ENCODE measurements at places on chromosomes 1 and 21.

DNA sequence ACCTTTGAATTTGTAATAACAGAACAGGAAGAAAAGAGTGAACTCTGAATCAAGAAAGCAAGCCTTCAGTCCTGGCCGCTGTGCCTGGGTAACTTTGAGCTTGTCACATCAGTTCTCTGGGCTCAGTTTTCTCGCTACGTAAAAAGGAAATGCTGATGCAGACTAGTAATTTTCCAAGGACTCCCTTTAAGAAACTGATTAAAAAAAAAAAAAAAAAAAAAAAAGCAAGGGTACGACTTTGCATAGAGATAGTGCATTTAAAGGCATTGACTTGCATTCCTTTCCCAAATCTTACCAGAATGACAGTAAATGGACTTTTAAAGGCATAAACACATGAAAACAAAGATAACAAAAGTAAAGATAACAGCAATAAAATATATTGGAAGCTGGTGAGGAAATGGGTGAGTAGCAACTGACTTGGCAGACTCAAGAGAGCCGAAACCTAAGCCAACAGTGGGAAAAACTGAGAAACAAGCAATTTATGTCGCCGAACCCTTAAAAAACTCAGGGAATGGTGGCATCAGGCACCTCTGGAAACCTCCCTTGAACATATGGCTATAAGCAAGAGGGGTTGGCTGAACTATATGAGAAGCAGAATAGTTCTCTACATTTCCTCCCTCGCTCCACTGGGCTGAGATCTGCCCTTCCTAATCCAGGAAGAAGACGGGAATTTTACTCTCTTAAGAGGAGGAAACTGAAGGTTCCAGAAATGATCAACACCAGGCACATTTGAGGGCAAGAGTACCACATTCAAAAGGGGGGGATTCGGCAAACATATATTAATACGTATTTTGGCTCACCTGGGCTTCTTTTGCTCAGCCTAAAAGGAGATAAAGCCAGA, 189.2 kb downstream of the CDC7 start:
- DNase-seq: no peak

DNA sequence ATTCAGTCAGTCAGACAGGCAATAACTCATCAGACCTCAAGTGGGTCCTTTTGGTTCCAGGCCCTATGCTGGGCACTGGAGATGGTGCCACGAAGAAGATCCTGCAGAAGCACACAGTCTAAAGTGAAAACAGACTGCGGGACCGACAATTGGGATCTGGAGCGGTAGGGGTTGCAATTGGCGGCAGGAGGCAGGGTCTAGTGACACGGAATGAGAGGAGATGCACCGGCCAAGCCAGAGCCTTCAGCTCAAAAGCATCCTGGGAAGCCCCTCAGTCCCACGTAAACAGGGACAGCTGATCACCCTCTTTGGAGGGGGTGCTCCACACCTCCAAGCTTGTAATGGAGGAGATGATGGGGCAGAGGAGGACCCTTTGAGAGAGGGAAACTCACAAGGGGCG, 56.2 kb downstream of the KLHDC7A start:
- no peak for DNase-seq

- DNase-seq: no peak
Observed at GRCh38 chr1:43069461-43070050, 102.5 kb downstream of the EBNA1BP2 start.

DNA sequence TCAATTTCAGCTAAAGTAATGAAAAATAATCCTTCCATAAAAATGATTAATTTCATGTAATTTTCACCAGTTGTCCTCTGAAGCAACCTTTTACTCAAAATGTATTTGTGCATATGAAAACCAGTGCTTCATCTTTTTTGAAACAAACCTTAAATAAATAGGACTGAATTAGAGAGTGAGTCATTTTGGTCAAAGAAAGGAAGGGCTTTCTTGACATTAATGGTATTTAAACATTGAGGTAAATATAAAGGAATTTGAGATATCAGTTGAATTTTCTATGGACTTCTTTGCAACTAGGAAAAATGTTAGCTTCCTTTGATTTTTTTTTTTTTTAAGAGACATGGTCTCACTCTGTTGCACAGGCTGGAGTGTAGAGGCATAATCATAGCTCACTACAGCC, 38.7 kb downstream of the SNX7 start:
- no peak for DNase-seq

- DNase-seq: no peak
Observed at GRCh38 chr1:41529621-41530395, 45.3 kb upstream of the EDN2 start.

GRCh38 chr1:27576806-27577227, 27.1 kb downstream of the AHDC1 start:
- no peak for DNase-seq

- DNase-seq: no peak
Observed at GRCh38 chr1:21294266-21294989, 4.2 kb upstream of the ECE1 start.

GRCh38 chr1:109806733-109807400, 43.1 kb upstream of the EPS8L3 start:
- no peak for DNase-seq

GRCh38 chr1:66176012-66176715, 357.8 kb upstream of the SGIP1 start:
- no peak for DNase-seq

DNA sequence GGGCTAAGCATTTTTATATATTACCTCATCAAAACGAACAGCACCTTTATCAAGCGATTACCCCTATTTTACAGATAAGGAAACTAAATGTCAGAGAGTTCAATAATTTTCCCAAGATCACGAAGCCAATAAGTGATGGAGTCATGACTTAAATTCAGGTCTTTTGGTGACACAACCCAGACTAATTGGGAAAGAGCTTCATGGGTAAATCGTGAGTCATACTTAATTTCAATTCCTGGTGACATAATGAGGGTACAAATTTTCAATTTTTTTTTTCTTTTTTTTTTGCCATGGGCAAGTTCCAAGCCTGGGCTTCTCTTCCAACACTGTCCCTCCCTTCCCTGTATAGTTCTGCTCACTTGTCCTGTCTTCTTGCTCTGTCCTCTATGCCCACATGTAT, 30.1 kb upstream of the IL10 start:
- DNase-seq: no peak
